ENCODE measurements at places on chromosomes 6 and 20.

DNA sequence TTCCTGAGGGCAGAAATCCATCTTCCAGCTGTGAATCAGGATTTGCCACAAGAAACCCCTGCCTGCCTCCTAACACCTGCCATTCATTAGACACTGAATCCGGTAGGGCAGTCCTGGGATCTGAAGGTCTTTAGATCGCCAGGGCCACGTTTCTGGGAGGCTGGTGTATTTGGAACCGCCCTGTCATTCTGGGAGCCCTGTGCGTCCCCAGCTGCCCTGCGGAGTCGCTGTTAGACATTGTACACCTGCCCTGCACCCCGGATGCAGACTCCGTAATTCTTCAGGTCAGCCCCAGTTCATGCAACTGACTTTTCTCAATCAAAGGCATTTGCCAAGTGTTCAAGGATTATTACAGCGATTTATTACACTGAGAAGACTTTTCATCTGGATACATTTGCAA, 193.2 kb downstream of the TBC1D7 start:
- DNase-seq: no peak

GRCh38 chr6:29887819-29888776, 54.2 kb upstream of the HLA-A start:
- DNase-seq: no peak

DNA sequence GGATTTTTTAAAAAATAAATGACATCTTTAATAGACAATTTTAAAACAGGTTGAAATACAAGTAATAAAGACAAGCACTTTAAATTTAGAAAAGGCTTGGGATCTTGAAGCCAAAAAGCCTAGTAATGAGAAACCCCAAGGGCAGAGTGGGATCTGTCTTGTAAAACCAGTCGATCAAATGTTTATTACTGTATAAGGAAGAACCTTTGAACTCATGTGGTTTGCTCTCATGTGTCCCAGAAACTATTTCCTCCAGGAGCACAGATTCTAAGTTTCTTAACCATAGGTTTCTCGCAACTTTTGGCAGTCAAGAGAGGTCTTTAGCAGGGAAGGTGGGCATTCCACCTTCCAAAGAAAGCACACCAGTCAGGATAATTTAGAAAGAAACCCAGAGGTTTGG, 541.7 kb upstream of the BTBD3 start:
- DNase-seq: no peak

DNA sequence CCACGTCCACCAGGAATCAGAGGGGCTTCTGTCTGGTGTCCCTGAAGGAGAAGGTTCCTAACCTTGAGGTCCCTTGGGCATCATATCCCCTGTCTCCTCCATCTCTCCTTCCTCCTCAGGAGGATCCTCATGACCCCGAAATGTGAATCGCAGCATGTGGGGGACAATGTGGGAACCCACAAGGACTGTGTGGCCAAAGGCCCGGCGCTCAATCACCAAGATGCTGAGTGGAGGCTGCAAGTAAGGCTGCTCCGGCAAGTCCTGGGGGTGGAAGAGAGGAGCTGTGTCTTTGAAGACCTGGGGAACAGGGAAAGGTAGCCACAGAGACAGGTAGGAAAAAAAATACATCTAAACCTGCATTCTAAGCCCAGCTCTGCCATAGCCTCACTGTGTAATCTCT, 36.4 kb upstream of the SPAG4 start:
- no peak for DNase-seq

- DNase-seq: peak; percentile 87
These were observed 699 bp upstream of the HSPA1B start for GRCh38 chr6:31826793-31827285.

GRCh38 chr6:18302561-18303439, 38.5 kb upstream of the DEK start:
- DNase-seq: peak; percentile 37

DNA sequence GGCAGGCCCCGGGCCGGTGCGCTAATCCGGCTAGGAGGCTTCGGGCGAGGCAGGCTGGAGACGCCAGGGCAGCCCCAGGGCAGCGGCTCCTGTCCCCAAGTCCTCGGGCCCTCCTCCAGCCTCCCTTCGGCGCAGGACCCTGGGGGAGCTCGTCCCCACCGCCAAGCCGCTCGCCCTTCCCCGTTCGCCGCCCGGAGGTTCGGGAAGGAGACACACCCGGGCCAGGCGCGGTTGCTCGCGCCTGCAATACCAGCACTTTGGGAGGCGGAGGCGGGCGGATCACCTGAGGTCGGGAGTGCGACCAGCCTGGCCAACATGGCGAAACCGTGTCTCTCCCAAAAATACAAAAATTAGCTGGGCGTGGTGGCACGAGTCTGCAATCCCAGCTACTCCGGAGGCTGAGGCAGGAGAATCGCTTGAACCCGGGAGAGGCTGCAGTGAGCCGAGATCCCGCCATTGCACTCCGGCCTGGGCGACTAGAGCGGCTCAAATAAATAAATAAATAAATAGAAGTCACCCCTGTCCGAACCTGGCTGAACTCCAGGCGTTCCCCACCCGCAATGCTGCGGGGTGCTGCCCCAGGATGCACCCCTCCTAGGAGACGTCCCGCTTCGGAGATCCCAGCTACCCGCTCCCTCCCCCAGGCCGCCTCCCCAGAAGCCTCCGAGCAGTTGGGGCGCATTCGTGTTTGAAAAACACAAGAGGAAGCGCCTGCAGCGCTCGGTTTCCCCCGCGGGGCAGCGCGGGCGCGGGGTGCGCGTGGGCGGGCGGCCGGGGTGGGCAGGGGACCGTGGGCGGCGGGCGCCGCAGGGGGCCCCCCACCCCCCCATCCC, 27.5 kb downstream of the SERPINB9 start:
- no peak for DNase-seq

GRCh38 chr6:125528621-125529041, 220.8 kb upstream of the HEY2 start:
- DNase-seq: no peak

GRCh38 chr6:23111984-23112383, 542.6 kb downstream of the HDGFL1 start:
- peak; percentile 81 for DNase-seq

DNA sequence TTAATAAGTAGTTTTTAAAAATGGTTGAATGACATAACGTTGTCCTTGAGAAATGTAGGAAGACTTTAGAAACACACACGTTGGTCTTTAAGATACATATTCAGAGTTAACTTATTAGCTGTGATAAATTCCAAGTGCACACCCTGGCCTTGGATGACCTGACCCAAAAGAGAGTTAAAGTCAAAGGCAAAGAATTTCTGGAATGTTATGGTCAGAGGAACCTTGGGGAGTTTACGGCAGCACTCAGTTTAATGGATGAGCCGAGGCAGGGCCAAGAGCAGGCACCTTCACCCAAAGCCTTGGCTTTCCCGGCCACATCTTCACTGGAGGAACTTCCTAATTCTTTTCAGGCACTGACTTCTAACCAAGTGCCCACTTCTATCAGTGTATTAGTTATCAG, 200.5 kb downstream of the SMOC2 start:
- DNase-seq: peak; percentile 24

- DNase-seq: peak; percentile 5
These were observed 703.2 kb downstream of the HDGFL1 start for GRCh38 chr6:23272536-23272935.

GRCh38 chr6:170439366-170440361, 113.4 kb downstream of the PSMB1 start:
- no peak for DNase-seq

- no peak for DNase-seq
These were observed 5.9 kb upstream of the CDK5RAP1 start for GRCh38 chr20:33407251-33407650.

- peak; percentile 16 for DNase-seq
These were observed 339.6 kb upstream of the NOX3 start for GRCh38 chr6:155795173-155795796.

GRCh38 chr6:43773050-43773979, 3.3 kb downstream of the VEGFA start:
- peak; percentile 53 for DNase-seq

DNA sequence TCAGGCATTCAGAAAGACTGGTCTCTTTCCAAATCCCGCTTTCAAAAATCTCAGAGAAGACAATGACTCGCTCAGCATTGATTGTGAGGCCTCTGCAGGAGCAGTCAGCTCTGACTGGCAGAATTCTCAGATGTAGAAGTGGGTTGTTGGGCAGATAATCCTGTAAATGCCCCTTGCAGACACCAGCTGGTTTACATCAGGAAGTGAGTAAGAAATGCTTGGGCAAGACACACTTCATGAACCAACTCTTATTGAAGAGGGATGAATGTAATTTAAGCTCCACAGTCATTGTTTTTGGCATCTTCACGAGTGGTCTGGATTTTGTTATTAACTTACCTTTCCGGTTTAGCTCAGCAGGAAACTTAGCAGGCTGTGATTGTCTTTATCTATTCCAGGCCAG, 166.6 kb downstream of the PLCB4 start:
- DNase-seq: peak; percentile 60

DNA sequence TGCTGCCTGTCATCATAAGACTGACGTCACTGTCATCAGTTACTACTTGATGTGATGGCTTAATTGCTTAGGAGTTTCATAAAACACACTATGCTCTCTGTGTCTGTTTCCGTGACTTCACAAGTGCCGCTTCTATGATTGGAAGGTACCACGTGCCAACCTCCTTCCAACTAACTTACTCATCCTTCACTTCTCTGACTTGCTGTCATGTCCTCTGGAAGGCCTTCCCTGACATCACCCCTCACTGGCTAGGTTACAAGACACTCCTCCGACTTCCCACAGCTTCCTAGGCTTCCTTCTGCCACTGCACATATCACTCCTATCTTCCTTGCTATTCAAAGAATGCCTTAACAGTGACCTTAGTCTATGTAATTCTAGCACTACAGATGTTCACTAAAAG, 20.4 kb downstream of the SERINC3 start:
- DNase-seq: peak; percentile 54

DNA sequence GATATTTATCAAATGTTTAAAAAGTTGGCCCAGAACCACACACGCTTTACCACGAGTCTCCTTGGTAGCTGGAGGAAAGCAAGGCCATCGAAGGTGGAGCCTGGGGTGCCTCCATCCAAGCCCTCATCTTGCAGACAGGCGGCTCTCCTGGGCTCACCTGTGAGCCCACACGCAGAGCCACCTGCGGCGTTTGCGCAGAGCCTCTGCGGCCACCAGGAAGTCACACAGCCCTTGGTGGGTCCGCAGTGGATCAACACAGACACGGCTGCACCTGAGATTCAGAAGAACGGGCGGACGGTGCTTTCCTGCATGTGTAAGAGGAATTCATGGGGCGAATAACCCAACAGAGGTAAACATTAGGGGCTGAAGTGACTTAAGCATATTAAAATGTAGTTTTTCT, 24.5 kb upstream of the SMOC2 start:
- DNase-seq: no peak

DNA sequence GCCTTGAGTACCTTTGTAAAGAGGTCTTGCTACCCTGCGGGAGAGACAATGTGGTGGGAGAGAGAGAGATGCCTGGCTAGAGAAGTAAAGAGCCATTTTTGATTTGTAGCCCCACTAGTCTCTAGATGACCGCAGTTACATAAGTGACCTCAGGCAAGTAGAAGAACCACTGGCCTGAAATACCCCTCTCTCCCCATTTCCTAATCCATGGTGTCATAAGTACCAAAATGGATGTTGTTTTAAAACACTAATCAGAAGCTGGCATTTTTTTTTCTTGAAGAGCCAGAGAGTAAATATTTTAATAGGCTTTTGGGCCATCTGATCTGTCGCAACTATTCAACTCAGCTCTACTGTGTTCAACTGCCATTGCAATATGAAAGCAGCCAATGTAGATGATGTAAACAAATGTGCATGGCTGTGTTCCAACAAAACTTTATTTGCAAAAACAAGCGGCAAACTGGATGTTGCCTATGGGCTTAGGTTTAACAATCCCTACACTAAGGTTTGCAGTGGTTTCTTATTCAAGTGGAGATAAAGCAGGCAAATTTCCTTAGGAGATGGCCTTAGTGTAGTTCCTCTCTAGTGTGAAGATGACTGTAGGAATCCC, 36.5 kb downstream of the RARS2 start:
- DNase-seq: no peak

- DNase-seq: no peak
These were observed 17.7 kb downstream of the DLL1 start for GRCh38 chr6:170273191-170273590.

DNA sequence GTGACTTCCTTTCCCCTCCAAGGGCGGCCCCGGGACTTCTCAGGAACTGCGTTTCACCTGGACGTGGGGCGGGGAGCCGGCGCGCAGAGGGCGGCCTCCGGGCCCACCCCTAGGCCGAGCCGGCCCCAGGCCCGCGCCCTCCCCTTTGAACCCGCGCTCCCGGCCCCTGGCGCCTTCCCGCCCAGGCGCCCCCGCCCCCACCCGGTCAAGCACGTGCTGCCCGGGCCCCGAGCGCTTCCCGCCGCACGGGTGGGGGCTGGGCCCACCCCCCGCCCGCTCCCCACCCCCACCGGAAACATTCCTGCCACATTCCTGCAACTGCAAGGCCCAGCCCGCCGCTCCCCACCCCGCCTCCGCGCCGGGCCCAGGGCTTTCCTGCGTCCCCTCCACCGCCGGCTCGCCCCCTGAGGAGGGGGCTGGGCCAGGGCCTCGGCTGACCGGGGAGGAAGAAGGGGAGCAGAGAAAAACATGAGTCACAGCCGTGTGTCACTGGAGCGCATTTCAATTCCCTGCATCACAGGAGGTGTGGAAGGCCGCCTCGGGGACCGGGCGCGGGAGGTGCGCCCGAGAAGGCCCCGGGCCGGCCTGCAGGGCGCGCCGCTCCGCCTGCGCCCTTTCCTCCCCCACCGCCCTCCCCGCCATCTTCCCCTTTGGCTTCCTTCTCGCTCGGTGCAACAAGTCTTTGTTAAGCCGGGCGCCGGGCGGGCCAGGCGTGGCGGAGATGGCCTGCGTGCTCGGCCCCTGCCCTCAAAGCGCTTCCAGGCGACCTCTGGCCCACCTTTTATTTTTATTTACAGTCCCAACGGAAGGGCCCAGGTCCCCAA, 1.2 kb upstream of the HMGA1 start:
- DNase-seq: peak; percentile 94

DNA sequence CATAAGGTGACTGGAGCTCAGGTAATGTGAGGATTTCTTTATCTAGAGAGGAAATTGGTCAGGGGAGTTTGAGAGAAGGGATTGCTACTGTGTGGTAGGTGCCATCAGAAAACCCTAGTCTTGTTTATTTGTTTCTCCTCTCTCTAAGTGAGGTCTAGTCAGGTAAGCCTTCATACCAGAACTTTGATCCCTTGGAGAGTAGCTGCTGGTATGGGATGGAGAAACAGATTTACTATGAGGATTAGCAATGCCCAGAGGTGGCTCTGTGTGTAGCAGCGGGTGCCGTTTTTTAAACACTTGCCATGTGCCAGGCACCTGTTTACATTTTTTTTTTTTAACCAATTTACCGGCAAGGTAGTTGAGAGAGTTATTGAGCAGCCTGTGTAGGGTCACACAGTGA, 19.5 kb downstream of the CMTR1 start:
- no peak for DNase-seq
